ENCODE measurements at places on chromosomes 4 and X. TPM values are rescaled to one million over a fixed set of nuclear protein-coding genes. Genes with fewer than 3 reads are reported as not detected.

The LEF1 gene
- total RNA-seq: 173 TPM

The F8A3 gene
- 25.3 TPM for total RNA-seq

The SLC7A11 gene
- 2.0 TPM for total RNA-seq

The AVPR2 gene
- total RNA-seq: not detected

The GUF1 gene
- total RNA-seq: 23.7 TPM

The ADH1C gene
- not detected for total RNA-seq

The ADH7 gene
- total RNA-seq: not detected

The MPP1 gene
- total RNA-seq: 55.4 TPM

The EDNRA gene
- total RNA-seq: not detected

The UVSSA gene
- total RNA-seq: 21.9 TPM

The PCSK1N gene
- not detected for total RNA-seq

The NSUN7 gene
- total RNA-seq: not detected

The DMRTC1 gene
- not detected for total RNA-seq

The CENPC gene
- total RNA-seq: 37.3 TPM

The PNMA5 gene
- total RNA-seq: 0.09 TPM

The NMU gene
- not detected for total RNA-seq

The MSX1 gene
- total RNA-seq: not detected

The CLGN gene
- 0.43 TPM for total RNA-seq

The YIPF7 gene
- total RNA-seq: not detected

The DSPP gene
- total RNA-seq: not detected

The TMPRSS11B gene
- not detected for total RNA-seq

The PLAC1 gene
- total RNA-seq: not detected

The EDA2R gene
- 4.2 TPM for total RNA-seq

The VSIG4 gene
- not detected for total RNA-seq

The YY2 gene
- total RNA-seq: 2.1 TPM

The SNCA gene
- 4.6 TPM for total RNA-seq

The P2RY4 gene
- total RNA-seq: 0.20 TPM

The TMPRSS11A gene
- not detected for total RNA-seq

The GAGE2A gene
- not detected for total RNA-seq

The SULT1B1 gene
- total RNA-seq: 4.7 TPM

The STATH gene
- not detected for total RNA-seq

The NEUROG2 gene
- total RNA-seq: not detected

The MGAT4D gene
- not detected for total RNA-seq

The CDKN2AIP gene
- 27.6 TPM for total RNA-seq

The SH3D19 gene
- not detected for total RNA-seq

The RBM47 gene
- total RNA-seq: 3.8 TPM

The COQ2 gene
- total RNA-seq: 15.5 TPM

The ADGRA3 gene
- 14.0 TPM for total RNA-seq

The FAM9C gene
- total RNA-seq: not detected

The SCD5 gene
- total RNA-seq: 0.59 TPM

The TLR10 gene
- total RNA-seq: not detected

The SLC10A4 gene
- 0.14 TPM for total RNA-seq

Measured in T-helper 2 cell treated with Interferon-gamma antibody and Interleukin-4, amounts not matched to agents 100 ng/mL and 5 ng/mL, for 36 hours (primary cell).